ENCODE measurements at places on chromosomes 1 and 21. TPM values are rescaled to one million over a fixed set of nuclear protein-coding genes. Genes with fewer than 3 reads are reported as not detected.

The ZNF697 gene
- 16.2 TPM for total RNA-seq

The EVI5 gene
- total RNA-seq, result 76.3 TPM

The IRF6 gene
- total RNA-seq, result 1.7 TPM

The CITED4 gene
- 1.1 TPM for total RNA-seq

The BSND gene
- not detected for total RNA-seq

The KCNA3 gene
- not detected for total RNA-seq

The XKR8 gene
- total RNA-seq, result 4.8 TPM

The SLC30A7 gene
- total RNA-seq, result 45.1 TPM

The HES2 gene
- not detected for total RNA-seq
